NCI-H1105 treated with DMSO at 0.1 percent for 48 hours (cell line): ENCODE measurements at places on chromosomes 3 and 15.

- no peak for DNase-seq
Observed at GRCh38 chr3:182843478-182843877, 50.2 kb downstream of the ATP11B start.

DNA sequence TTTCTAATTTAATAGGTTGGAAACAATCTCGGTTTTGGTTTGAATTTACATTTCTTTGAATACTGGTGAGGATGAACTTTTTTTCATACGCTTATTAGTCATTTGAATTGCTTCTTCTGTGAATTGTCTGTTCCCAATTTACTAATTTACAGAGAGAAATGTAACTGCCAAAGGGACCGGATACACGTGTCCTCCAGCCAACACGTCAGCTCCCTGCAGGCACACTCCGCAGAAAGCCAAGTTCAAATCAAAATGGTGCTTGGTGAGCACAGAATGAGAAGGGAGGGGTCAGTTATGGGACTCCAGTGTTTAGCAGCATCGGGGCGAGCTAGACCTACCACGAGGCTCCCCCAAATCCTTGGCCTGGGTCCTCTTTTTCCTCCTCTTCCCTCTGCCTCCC, 10.8 kb upstream of the TSEN2 start:
- DNase-seq: no peak

- DNase-seq: no peak
Observed at GRCh38 chr3:193897731-193898180, 238.2 kb upstream of the HES1 start.

DNA sequence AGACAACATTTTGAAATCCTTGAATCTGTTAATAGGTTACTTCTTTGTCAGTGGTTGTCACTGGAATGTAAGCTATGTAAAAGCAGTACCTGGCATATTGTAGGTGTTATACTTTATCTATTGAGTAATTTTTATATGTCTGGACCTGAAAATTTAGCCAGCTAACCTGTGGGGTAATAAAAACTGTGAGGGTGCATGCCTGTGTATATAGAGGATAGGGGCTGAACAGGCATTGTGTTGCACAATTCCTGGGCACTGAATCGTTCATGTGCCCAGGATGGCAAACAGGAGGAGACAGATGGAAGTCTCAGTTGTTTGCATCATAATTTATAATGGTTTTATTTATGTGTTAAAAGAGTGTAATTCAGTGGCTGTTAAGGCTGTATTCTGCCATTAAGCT, 67.1 kb downstream of the ARMC8 start:
- no peak for DNase-seq

DNA sequence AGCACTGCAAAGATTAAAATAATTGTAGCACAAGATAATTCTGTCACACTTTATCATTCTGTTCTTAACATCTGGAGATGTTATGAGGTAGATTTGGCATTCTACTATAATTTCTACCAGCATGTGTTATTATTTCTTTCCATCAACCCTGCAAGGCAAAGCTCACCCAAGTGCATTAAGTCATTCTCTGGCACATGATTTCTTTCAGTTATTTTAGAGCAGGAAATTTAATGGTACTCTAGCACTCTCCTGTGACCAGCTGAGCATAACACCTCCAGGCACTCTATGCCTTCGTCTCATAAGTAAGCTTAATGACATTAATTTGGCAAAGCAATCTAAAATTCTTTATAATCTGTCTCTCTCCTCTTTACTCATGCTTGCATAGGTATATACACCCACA, 300.2 kb upstream of the GPR149 start:
- DNase-seq: peak; percentile 99

- no peak for DNase-seq
Observed at GRCh38 chr15:70166506-70167087, 68.9 kb upstream of the TLE3 start.

DNA sequence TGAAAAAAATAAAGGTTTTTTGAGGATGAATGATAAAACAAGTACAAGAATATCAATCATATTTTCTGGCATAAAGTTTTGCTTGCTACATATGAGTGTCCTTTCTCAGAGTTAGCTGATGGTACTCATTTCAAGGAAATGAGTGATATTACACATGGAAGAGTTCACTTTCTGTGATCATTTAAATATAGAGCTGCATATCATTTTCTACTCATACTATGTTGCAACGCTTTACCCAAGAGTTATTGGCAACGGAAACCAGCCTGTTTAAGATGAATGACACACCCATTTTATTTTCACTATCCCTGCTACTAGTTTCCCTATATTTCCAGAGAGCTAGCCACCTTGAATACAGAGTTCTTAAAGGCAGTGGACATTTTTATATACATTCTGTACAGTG, 35.4 kb upstream of the RBMS3 start:
- DNase-seq: no peak

DNA sequence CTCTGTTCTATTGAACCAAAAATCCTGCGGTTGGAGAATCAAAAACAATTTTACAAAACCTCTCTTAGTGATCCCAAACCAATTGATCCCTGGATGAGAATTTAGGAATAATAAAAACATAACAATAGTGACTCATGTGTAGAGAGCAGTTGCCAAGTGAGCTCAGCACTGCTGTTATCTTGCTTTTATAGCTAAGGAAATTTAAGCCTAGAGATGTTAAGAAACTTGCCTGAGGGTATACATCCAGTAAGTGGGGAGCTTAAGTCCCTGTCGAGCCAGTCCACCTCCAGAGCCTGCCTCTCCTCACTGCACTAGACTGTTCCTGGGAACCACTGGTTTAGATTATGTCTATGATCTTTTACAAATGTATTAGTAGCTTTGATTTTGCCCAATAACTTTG, 358.4 kb upstream of the LMCD1 start:
- no peak for DNase-seq

DNA sequence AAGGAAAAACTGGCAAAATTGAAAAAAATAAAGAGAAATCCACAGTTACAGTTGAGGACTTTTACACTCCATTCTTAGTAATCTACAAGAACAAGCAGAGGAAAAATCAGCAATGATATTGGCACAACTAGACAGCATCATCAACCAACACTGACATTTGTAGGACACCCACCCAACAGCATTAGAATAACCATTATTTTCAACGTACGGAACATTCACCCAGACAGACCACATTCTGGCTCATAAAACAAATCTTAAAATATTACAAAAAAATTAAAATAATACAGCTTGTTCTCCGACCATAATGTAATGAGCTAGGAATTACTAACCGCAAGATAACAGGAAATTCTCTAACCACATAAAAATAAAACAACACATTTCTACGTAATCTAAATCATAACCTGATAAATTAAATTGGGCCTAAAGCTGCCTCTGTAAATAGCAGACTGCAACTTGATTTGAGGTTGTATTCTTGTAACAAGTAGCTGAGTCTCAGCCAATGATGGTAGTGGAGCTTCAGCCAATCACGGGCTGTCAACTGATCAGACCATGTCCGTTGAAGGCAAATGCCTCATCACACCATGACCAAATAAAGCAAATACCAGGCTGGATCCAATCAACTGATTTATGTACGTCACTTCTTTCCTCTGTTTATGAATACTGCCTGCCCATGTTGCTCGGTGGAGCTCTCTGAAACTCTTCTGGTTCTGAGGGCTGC, 9.2 kb downstream of the PLSCR4 start:
- DNase-seq: no peak

DNA sequence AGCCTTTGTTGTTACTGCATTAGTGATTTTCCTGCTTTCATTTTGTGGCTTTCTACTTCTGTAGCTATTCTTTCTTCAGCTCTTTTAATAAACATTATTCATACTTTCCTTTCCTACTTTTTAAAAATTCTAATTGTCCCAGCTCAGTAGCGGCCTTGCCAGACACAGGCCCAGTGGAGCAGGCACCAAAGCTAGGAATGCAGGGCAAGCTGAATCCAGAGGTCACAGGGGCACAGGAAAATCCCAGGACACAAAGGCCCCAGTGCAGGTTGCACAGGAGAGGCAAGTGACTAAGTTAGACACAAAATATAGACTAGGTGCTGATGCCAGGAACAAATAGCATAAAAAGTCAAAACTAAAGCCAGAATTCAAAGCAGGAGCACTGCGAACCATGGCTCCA, 49.0 kb upstream of the CCDC80 start:
- DNase-seq: no peak

- peak; percentile 58 for DNase-seq
Observed at GRCh38 chr15:81410318-81410753, 36.3 kb upstream of the TMC3 start.

DNA sequence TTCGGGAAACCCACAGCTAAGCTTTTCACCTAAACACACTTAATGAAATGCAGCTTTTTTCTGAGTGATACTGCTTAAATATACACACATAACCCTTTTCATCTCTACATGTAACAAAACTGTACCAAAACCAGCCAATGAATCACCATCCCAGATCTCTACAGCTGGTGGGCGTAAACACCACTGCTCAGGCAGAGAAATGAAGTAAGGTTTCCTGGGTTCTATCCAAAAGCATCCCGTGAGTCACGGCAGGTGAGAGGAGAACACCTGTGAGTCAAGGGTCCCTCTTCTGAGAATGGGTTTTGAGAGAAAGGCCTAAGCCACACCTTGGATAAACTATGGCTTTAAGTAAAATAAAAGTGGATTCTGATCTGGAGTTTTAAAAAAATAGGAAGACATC, 2.6 kb downstream of the CLDN1 start:
- no peak for DNase-seq

- DNase-seq: no peak
Observed at GRCh38 chr3:188721990-188722389, 449.8 kb upstream of the TPRG1 start.

- no peak for DNase-seq
Observed at GRCh38 chr15:68389936-68390817, 41.8 kb downstream of the ITGA11 start.

DNA sequence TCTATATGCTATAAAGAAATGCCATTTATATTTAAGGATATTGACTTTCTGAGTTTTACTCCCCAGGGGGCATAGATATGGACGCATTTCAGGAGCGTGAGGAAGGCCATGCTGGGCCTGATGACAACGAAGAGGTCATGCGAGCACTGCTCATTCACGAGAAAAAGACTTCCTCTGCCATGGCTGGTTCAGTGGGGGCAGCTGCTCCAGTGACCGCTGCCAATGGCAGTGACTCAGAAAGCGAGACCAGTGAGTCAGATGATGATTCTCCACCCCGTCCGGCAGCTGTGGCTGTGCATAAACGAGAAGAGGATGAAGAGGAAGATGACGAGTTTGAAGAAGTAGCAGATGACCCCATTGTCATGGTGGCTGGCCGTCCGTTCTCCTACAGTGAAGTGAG, 38.4 kb downstream of the GTF2E1 start:
- DNase-seq: no peak

DNA sequence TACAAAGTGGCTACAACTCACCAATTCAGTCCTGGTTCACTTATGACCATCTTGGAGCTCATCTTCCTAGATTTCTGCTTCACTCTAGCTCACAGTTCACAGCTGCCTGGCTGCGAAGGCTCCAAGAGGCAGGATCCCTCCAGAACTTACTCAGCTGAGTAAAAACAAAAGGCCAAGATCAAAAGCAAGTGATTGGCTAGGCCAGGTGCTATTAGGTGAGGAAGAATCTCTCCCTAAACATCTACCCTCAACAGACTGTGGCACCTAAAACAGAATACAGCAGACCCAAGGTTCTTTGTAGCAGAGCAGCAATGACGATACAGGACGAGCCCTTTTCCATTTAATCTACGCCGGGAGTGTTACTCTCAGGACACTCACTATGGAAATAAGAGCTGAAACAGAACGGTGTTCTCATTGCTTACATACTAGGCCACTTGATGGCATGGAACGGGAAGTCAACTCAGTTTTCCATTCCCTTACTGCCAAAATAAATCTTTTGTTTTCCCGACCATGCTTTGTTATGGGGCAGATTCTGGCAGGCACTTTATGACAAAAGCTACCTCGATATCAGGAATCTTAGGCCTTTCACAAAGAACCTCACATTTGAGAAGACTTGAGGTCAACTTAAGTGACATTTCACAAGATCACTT, 901 bp downstream of the ICE2 start:
- peak; percentile 44 for DNase-seq

- no peak for DNase-seq
Observed at GRCh38 chr3:79167651-79168416, 600.0 kb downstream of the ROBO1 start.

DNA sequence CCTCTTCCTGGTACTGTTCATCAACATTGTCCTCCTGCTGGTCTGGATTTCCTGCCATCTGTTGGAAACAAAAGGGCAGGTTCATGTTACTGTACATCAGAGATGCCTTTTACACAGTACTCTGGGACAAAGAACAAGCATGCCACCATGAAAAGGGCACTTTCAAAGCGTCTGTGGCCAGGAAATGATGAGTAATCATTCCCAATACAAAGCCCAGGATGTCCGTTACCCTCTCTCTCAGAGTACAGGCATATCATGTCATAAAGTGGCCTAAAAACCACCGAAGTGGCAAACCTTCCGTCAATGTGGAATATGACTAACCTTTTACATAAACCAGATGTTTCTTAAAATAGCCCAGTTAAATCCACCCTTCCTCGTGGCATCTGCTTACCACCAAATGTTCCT, 71.2 kb downstream of the GOLIM4 start:
- no peak for DNase-seq

DNA sequence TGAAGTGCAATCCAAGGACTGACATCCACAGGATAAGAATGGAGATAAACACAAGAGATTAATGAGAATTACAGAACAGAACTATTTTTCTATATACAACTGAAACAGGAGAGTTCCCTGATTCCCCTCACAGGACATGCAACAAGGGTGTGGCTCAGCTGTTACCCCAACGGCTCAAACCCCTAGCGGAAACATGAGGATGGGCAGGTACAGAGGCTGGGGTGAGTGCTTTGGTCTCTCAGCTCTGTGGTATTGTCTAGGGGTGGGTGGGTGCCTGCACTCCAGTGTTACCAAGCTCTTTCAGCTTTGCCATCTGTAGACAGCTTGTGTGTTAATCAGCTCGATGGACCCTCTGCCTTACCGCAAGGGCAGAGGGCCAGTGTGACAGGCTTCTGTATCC, 17.8 kb upstream of the LRIG1 start:
- no peak for DNase-seq

- DNase-seq: no peak
Observed at GRCh38 chr3:114872588-114872987, 274.5 kb downstream of the ZBTB20 start.

DNA sequence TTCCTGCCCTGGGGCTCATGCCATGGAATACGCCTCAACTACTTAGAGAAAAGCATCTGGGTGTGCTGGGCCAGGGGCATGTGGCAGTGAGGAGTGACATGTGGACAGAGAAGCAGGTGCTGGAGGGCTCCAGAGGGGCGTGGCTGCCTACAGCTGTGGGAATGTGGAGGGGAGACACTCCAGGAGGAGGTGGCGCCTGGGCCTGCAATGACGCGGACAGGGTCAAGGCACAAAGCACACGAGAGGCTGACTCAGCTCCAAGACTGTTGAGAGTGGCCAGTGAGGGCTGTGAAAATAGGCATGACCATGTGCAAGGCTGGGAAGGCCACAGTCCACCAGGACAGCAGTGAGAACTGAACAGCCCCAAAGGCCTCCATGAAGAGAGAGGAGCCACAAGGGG, 48.5 kb downstream of the PTH1R start:
- no peak for DNase-seq

GRCh38 chr15:55348281-55348778, 29.3 kb downstream of the PIGB start:
- DNase-seq: no peak
